ENCODE measurements at places on chromosomes 13 and 19.

DNA sequence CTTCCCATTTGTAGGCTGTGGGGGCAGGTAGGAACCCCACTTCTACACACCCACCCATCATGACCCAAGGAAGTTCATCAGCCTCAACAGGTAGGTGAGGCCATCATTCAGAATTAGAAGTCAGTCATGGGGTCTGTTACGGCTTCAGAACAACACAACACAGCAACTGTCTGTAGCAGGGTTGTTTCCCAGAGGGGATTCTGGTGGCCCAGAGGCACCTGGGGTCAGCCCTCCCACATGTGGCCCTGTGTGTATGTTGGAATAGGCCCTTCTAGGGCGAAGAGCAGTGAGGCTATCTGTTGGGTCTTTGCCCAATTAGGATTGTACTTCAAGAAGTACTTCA is 3.4 kb downstream of the IGFLR1 start:
- DNase-seq, result no peak

GRCh38 chr13:100680131-100680530 is 5.5 kb upstream of the TMTC4 start:
- DNase-seq, result no peak

DNA sequence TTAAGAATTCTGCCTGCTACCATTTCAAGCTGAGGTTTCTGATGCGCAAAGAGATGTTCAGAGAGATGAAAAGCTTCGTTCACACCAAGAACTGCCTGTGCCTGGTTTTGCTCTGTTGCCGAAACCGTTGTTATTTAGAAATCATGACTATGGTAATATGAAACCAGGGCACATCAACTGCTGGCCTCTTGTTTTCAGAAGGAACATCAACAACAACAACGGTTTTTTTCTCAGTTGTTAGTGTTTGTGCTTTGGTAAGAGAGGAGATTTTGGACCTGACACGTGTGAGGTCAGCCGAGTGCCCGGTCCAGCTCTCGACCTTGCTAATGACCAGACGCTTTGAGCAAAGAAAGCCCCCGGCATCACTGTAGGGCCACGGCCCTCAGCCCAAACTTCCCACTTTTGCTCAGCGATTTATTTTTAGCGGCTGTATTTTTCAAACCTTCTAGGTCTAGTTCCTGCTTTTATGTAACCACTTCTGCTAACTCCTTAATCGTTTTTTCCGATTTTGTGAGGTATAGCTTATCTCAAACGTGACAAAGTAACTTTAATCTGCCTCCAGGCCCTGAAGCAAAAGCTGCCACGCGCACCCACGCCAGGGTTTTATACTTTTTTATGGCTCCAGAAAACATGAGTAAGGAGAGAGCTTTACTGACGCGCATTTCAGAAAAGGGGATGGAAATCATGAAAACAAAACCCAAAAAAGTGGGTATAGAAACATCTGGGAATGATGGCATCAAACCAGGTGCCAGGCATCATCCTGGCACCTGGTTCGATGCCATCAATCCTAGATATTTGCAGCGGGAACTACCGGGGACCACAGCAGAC is 42.0 kb downstream of the KLF2 start:
- no peak for DNase-seq

DNA sequence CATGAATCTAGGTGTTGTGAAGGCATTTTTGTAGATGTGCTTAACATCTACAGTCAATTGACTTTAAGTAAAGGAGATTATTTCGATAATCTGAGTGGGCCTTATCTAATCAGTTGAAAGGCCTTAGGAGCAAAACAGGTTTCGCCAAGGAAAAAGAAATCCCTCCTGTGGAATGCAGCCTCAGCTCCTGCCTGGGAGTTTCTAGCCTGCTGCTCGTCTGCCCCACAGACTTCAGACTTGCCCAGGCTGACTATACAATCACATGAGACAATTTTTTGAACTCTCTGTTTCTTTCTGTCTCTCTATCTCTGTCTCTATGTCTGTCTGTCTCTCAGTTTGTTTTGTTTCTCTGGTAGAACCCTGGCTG is 312.5 kb downstream of the OLFM4 start:
- DNase-seq, result no peak

GRCh38 chr13:103291798-103292572 is 225.8 kb upstream of the SLC10A2 start:
- DNase-seq, result no peak

DNA sequence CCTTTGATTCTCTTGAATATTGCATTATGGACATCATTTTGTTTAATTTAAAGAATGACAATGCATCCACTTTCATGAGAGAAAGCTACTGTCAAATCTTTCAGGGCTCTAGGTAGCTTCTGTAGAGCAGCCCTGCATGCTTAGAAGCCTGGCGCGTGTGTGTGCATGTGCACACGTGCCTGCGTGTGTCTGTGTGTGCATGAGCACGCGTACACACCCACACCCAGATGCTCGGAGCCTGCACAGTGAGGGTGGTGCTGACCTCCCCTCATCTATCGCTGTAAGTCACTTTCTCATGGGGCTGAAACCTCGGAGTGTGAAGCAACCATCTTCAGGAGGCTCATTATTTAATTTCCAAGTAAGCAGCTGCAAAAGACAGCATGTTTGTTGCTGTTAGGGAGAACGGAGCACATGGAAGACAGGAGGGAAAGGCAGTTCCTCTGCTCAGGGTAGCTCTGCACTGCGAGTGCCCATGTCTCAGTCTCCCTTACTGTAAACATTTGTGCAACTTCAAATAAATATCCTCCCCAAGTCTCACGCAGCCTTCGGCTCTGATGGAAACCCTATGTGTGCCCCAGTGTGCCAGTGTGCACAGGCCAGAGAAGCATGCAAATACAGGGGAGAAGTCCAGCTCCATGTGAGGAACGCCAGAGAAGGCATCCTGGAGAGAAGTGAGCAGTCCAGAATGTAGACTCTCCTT is 22.8 kb downstream of the TSHZ3 start:
- no peak for DNase-seq

GRCh38 chr13:85816413-85816812 is 17.2 kb upstream of the SLITRK6 start:
- DNase-seq, result no peak

- DNase-seq, result no peak
Measured at GRCh38 chr19:18666317-18666716, 17.2 kb upstream of the CRTC1 start.
